ENCODE measurements at places on chromosomes 2 and 18.

- no peak for DNase-seq
Measured at GRCh38 chr18:28099237-28099636, 77.7 kb downstream of the CDH2 start.

DNA sequence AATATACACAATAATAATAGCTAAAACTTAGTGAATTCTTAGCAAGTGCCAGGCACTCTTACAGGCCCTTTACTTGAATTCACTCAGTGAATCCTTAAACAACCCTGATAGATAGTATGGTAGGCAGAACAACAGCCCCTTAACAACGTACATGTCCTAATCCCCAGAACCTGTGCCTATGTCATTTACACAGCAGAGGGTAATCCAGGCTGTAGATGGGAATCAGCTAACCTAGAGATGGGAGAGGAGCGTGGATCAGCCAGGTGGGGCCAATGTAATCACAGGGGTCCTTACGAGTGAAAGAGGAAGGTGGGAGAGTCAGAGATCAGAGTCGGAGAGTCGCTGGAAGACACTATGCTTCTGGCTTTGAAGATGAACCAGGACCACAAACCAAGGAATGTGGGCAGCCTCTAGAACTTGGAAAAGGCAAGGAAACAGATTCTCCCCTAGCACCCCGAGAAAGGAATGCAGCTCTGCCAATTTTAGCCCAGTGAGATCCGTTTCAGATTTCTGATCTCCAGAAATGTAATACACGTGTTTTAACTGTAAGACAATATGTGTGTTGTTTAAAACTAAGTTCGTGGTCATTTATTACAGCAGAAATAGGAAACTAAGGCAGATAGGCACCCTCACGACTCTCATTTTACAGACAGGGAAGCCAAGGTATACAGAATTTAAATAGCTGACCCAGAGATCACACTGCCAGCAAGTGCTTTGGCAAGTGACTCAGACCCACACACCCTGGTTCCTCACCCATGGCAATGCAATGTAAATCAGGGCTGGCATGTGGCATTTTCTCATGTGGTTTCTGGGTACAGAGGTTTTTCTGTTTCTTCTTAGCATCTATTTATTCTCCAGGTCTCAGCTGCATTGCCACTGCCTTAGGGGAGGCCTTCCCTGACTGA is 68.9 kb downstream of the DOCK10 start:
- DNase-seq = no peak

GRCh38 chr2:27802547-27802946 is 31.0 kb downstream of the MRPL33 start:
- no peak for DNase-seq

DNA sequence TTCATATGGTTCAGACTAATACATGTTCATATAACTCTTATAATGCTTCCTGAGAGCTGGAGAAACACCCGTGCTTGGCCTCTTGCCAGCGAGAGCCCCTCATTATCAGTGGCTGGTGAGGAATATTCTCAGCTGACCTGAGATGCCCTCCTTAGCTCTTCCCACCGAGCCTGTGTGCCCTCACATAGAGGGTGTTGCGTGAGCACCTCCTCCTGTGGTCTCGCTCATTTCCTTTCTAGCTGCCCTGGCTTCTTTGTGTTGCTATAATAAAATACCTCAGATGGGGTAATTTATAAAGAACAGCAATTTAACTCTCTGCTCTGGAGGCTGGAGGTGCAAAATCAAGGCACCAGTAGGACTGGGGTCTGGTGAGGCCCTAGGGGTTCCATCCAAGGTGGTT is 80.5 kb upstream of the ALKAL2 start:
- DNase-seq = no peak

DNA sequence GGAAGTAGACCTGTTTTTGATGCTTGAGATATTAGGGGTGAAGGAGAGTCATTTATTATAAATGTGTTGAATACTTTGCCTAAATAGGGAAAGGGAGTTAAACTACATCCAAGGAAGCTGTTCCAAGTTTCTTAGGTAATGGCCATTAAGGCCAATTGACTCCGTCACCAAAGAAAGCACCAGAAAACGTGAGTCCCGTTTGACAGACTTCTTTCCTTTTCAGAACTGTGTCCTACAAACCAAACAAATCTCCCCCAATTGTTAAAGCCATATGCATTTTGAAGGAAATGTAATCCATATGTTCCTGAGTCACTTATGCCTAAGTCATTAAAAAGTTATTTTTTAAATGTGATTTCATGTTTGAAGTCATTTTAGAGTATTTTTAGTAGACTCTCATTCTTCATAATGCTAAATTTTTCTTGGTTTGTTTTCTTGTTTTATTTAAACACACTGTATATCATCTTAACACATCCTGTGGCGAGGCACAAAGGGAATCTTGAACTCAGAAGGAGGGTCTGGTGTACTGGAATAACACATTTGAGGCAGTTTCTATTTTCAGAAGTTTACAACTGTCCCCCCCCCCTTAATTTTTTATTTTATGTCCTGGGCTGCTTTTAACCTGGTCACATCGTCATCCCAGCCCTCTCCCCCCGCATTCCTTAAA is 133.7 kb downstream of the RHBDD1 start:
- peak; percentile 6 for DNase-seq

DNA sequence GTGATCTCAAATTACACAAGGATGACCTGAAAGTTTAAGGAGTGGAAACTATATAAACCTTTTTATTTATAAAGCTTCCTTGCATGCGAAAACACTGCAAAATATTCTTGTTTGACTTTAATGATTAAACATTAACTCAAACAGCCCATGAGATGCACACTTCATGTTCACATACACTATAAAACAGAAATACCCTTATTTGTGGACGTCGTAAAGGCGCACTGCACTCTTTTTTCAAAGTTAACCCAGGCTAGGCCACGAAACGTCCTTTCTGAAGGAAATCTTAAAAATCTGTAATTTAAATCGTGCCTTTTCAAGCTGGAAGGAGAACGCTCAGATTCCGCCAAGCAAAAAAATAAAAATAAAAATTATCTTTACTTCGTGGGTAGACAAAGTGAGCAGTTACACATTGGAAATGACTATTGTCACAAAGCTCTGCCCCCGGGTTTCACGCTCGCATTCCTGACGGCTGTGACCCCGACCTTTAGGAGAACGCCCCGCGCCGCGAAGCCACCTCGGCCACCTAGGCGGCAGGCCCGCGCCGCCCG is 728 bp downstream of the FAM168B start:
- DNase-seq = peak; percentile 52

DNA sequence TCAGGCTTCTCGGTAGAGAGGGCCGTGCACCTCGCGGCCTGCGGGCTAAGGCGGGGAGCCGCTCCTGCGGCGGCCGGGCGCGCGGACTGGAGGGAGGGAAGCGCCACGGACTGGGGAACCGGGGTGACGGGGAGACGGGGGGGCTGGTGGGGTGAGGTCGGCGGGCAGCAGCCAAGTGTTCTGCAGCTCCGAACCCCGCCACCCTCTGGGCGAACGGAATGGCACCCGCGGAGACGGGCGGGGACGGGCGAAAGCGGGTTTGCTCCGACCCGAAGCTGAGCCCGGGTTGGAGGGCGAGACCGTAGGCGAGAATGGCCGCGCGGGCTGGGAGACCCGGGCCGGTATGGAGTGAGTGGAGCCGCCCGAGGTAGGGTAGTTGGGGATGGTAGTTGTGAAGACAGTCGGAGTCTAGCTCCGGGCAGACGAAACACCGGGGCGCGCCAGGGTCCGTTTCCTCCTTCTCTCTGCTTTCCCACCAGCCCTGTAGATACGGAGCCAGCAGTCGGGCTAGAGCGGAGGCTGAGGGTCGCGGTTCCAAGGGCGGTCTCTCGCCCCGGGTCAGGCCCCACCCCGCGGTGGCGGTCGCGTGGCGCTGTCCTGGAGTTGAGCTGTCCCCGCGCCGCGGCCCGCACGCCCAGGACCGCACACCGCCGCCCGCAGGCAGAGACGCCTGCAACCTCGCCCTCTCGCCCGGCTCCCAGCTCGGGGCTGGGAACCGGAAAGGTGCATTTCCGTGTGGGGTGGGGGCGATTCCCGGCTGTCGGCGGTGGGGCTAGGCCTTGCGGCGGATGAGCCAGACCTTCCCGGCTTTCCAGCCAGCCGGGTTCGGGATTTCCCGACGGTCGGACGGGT is 160.3 kb upstream of the SIX2 start:
- peak; percentile 86 for DNase-seq

DNA sequence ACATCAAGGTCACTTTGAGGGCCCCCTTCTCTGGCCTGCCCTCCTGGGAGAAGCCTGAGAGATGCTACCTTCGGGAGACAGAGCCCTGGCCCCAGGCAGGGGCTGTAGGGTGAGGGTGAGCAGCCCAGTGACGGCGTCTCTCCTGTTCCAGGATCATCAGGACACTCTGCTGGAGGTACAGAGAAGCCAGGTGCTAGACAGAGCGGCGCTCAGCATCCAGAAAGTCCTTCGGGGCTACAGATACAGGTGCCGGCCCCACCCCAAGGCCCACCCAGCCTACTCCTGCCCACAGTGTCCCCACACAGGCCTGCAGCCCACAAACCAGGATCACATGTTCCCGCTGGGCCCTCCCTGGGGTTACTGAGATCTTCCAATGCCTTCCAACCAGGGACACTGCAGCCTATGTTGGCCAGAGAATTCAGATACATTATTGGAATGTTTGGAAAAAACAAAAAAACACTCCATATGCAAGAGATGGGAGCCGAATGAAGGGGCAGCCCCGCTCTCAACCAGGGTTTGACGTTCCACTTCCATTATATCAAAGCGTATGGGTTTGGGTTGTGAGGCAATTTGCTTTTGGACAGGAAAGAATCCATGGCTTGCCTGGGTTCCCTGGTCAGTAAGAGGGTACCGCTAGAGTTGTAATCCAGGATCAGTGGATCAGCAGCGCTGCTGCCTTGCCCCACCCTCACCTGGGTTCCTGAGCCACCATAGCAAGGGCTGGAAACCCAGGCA is 49.5 kb upstream of the GPR17 start:
- no peak for DNase-seq

DNA sequence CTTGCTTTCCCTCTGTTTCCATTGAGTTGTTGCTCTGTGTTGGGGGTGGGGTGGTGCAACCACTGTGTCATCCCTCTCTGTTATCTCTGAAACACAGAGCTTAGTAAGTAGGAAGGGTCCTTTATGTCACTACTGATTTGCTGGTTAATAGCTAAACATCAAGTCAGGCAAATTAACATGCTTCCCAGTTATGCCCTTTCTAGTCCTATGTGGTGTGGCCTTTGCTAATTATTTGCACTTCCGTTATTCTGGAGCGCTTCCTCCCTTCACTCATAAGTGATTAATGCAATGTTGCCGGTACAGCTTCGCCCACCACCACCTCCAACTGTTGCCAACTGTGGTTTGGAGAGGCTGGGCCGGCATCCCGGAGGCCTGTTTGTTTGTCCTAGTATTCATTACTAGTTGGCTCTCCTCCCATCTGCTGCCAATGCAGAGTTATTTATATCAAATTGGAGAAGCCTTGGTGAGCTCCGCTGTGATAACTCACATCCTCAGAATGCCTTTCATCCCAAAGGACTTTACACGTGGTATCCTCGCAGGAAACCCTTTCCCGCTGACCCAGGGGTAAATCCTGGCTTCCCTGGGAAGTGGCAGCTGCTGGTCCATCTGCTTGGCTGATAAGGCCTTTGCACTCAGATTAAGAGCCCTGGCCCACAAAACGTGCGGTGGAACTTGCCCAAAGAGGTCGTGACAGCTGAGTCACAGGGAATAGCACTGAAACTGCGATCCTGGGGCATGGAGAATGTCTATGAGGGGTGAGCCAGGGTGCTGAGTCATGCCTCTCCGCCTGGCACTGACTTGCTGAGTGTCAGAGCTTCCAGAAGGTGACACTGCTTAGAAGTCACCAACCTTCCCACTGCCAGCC is 72.0 kb upstream of the ZCCHC2 start:
- DNase-seq = no peak

GRCh38 chr18:80253871-80254492 is 6.7 kb upstream of the PARD6G start:
- DNase-seq = no peak

DNA sequence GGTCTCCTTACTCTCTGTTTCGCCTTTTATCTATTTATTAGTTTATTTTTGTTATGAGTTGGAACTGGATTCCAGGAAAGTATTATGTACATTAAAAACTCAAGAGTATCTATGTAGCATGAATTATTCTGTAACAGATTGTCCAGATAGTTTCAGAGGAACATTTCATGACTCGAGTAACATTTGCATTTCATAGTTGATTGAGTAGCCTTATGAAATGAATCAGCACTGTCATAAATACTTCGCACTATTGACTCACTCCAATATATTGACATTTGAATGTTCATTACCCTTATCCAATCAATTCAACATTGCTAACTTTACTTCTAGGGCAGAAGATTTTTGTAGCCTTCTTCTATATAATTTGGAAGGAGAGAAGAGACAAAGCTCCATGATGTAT is 11.3 kb upstream of the VRK2 start:
- DNase-seq = no peak

DNA sequence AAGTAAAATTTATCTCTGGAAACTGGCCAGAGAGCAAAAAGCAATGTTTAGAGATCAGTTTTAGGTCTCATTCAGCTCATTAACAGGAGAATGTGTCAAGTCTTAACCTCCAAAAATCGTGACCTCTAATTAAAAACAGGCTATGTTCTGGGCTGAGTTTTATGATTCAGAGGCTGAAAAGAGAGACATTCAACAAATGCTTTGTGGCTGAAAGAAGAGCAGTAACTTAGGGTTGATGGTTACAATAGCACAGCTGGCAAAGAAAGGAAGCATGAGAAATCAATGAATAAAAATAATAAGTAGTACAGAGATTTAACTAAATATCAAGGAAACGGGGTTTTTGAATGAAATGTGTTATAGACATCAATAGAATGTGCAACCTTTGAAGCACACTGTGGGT is 13.1 kb downstream of the TGIF1 start:
- DNase-seq = no peak

GRCh38 chr2:118557016-118557415 is 290.4 kb downstream of the EN1 start:
- no peak for DNase-seq

DNA sequence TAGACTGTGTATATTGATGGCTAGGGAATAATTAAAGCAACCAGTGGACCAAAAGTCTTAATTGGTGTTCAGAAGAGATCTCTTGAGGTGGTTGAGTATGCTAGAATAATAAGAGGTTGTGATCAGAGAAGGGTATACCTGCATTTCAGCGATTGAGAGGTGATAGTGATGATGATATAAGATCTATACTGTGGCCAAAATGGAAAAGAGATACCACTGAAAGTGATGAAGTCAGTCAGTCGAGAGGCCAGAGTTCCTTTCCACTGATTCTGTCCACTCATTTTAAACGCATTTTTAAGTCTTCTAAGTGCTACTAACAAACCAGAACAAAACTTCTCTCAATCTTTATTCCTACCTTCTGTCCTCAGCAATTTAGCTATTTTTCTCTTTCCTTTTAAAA is 32.9 kb downstream of the ACTR3 start:
- DNase-seq = no peak

- no peak for DNase-seq
Measured at GRCh38 chr2:177972782-177973181, 99.8 kb downstream of the PDE11A start.

All from right kidney (tissue), 9 donors.